ENCODE measurements at places on chromosomes 12 and 14. TPM values are rescaled to one million over a fixed set of nuclear protein-coding genes. Genes with fewer than 3 reads are reported as not detected.

Gene KRT83
- total RNA-seq = not detected

GRCh38 chr14:25250516-25250915, 200.6 kb upstream of the STXBP6 start:
- no peak for DNase-seq

DNA sequence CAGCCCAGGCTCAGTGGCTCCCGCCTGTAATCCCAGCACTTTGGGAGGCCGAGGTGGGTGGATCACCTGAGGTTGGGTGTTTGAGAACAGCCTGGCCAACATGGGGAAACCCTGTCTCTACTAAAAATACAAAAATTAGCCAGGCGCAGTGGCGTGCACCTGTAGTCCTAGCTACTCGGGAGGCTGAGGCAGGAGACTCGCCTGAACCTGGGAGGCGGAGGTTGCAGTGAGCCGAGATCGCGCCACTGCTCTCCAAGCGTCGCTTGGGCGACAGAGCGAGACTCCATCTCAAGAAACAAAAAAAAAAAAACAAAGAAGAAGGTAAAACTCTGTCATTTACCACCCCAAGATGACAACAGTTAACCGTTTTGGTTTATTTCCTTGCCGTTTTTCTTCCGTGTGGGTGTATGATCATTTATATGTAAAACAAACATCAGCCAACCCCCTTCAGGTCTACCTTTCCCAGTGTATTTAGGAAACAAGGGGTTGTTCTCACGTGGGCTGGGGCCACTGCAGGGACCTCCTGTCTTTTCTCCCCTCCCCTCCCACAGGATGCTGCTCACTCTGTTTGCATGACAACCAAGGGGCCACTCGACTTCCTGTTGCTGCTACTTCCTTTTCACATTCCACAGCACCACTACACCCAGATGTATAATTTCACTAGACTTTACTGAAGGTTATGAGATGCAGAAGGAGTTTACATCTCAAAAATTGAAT, 13.6 kb downstream of the TTC9 start:
- DNase-seq = no peak

DNA sequence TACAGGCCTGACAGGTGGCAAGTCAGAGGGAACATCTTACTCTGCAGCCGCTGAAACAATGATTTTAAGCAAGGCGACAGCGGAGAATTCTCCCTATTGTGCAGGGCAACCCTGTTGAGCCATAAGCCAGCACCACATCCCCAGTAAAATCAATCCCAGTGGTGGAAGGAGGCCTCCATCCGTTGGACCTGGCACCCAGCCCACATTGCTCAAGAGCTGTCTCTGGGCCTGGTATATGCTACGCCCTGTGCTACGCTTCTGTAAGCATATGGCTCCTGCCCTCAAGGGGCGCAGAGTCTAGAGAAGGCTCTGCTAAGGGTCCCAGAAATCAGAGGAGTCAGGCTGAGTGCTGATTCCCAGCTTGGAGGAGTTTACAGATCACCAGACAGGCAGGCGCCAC, 265.5 kb downstream of the CACNA1C start:
- DNase-seq = no peak

Gene ABCD2
- not detected for total RNA-seq

Gene ITGB7
- total RNA-seq = not detected

- DNase-seq = peak; percentile 3
Observed at GRCh38 chr12:38850461-38850860, 54.9 kb downstream of the CPNE8 start.

GRCh38 chr14:23353433-23353780, 720 bp upstream of the SLC22A17 start:
- DNase-seq = no peak

Gene TAS2R19
- total RNA-seq = not detected

Gene PMEL
- total RNA-seq = 0.54 TPM

DNA sequence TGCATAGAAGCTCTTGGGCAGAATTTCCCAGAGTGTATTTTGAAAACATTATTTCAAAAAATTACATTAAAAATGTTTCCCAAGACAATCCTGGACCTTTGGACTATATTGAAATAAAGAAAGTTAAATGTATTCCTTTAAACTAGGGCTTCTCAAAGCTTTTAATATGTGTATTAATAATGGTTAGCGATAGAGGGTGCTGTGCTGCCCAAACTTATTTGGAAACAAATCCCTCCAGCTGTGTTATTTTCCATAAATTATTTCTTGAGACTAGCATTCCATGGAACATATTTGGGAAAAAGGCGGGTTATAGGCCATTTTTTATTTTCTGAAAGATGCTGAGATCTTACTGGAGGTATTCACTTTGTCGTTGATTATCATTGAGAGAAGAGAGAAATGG, 397.8 kb upstream of the MIS18BP1 start:
- DNase-seq = no peak

Gene MAX
- total RNA-seq = 47.1 TPM

DNA sequence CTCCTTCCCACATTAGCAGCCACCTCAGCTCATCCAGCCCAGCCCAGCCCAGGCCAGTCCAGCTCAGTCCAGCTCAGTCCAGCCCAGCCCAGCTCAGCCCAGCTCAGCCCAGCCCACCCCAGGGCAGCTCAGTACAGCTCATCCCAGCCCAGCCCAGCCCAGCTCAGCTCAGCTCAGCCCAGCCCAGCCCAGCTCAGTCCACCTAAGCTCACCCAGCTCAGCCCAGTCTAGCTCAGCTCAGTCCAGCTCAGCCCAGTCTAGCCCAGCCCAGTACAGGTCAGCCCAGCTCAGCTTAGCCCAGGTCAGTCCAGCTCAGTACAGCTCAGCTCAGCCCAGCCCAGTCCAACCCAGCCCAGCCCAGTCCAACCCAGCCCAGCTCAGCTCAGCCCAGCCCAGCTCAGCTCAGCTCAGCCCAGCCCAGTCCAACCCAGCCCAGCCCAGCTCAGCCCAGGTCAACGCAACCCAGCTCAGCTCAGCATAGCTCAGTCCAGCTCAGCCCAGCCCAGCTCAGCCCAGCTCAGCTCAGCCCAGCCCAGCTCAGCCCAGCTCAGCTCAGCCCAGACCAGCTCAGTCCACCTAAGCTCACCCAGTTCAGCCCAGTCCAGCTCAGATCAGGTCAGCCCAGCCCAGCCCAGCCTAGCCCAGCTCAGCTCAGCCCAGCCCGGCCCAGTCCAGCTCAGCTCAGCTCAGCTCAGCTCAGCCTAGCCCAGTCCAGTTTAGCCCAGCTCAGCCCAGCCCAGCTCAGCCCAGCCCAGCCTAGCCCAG, 63.0 kb downstream of the TMEM121 start:
- no peak for DNase-seq

Gene TROAP
- total RNA-seq = 31.3 TPM

- DNase-seq = peak; percentile 21
Observed at GRCh38 chr12:48489012-48489411, 6.7 kb downstream of the C12orf54 start.

Gene RNF212B
- total RNA-seq = not detected

- DNase-seq = no peak
Observed at GRCh38 chr14:87260460-87260859, 732.5 kb downstream of the GALC start.

DNA sequence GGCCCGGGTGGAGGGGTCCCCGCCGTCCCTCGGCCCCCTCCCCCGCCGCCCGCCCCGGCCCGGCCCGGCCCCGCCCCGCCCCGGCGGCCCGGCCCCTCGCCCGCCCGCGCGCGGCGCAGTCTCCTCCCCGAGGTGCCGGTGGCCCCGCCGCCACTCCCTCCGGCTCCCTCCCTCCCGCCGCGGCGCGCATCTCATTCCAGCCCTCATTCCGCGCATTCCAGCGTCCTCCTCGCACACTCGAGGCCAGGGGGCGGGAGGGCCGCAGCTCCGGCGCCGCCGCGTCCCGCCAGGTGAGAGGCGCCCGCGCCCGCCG, at the start of gene TEAD4:
TEAD4 (plus strand) TSS at position 206 of the 313 bp plus-strand sequence.
- DNase-seq = peak; percentile 82

DNA sequence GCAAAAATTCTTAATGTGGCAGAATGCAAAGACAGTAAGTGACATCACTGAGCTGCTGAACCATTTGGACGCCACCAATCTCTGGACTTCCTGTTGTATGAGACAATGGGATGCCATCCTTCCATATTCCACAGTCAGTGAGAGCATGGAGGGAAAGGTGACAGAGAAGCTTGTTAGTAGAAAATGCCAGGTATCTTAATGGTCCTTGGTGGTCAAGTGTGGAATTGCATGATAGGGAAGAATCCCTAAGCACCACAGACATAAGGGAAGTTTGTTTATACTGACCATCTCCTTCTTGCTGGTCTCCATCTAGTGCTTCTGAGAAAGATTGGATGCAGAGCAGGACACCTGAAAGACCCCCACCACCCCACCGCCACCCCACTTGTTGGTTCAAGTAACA, 1410.0 kb upstream of the TMEM132C start:
- DNase-seq = no peak

Gene TAS2R20
- 0.07 TPM for total RNA-seq

DNA sequence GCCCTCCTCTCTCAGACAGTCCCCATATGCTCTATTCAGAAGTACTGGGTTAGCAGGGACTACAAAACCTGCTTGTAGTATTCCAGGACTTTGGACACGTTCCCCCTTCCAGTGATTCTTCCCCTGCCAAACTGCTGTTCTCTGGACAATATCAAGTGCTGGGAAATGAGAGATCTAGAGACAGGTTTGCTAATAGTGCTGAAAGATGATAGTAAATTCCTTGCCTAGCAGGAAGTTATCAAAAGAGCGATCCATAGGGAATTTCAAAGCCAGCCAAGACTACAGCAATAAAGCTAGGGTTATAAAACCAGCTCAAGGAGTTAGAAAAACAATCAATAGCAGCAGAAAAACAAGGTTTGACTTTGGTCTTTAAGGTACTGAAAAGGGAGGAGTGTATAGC, 15.2 kb downstream of the SLC7A8 start:
- DNase-seq = no peak

- peak; percentile 42 for DNase-seq
Observed at GRCh38 chr14:22650960-22651521, 6.9 kb upstream of the OR6J1 start.
